SHP77 treated with DMSO at 0.1 percent for 48 hours (cell line): ENCODE measurements at places on chromosomes 1 and 21.
A peak's percentile ranks its signal among the peaks of the same experiment; 100 is the strongest.

GRCh38 chr1:204431310-204432184 lies 19.9 kb upstream of the PPP1R15B start:
- peak; percentile 19 for DNase-seq

- no peak for DNase-seq
These were observed 2.7 kb downstream of the SERPINC1 start for GRCh38 chr1:173914366-173914871.

GRCh38 chr21:41037936-41038335 lies 130.0 kb upstream of the BACE2 start:
- no peak for DNase-seq

- DNase-seq, result no peak
These were observed 191.2 kb downstream of the GRIK1 start for GRCh38 chr21:29748391-29749167.

DNA sequence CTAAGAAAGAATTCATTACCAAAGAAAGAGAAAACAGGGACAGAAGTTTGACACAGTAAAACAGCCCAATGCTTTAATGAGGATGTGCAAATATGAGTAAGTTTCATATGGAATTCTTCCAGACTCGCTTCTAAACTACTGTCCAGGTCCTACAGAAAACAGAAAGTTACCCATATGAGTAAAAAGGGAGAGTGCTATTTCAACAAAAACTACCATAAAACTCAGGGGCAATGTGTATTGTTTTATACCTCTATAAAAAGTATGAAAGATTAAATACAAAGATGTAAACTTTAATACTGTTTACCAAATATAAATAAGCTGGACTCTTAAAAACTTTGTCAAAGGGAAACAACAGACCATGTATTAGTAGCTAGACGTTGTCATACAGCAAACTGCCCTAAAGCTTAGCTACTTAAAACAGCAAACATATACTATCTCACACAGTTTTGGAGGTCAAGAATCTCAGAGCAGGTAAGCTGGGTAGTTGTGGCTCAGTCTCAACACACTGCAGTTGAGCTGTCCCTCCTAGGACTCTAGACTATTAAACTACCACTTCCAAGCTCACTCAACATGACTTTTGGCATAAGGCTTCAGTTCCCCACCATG lies 174.9 kb downstream of the COP1 start:
- no peak for DNase-seq

DNA sequence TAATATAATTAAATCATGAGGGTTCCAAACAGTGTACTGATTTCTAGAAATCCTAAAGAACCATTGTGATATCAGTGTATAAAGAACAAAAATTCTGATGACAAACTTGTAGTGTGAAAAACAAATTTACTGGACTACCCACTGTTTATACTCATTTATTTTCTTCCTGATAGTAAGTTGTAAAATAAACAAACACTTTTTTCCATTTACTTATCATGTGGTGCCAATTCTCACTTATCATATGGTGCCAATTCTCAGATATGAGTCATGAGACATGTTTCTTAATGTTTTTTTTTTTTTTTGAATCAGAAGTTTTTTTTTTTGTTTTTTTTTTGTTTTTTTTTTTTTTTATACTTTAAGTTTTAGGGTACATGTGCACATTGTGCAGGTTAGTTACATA lies 137.7 kb downstream of the LEPR start:
- DNase-seq, result no peak

GRCh38 chr1:121516234-121516967 lies 331.6 kb downstream of the SRGAP2C start:
- no peak for DNase-seq

DNA sequence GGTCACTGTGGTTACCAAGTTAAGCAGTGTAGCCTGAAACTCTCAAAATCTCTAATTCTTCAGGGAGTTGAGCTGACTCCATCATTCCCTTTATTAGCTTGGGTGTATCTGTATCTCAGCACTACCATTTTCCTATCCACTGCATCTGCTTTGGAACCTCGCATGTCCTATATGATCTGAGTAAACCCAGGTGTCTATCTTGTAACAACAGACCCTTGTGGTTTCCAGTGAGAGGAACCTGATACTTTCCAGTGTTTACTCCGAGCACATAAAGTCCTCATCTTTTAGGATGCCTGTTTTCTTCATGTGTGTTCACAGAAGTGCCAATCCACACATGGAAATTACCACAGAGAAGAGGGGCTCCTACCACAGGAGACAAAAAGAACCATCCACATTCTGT lies 650.4 kb downstream of the LMO4 start:
- no peak for DNase-seq

DNA sequence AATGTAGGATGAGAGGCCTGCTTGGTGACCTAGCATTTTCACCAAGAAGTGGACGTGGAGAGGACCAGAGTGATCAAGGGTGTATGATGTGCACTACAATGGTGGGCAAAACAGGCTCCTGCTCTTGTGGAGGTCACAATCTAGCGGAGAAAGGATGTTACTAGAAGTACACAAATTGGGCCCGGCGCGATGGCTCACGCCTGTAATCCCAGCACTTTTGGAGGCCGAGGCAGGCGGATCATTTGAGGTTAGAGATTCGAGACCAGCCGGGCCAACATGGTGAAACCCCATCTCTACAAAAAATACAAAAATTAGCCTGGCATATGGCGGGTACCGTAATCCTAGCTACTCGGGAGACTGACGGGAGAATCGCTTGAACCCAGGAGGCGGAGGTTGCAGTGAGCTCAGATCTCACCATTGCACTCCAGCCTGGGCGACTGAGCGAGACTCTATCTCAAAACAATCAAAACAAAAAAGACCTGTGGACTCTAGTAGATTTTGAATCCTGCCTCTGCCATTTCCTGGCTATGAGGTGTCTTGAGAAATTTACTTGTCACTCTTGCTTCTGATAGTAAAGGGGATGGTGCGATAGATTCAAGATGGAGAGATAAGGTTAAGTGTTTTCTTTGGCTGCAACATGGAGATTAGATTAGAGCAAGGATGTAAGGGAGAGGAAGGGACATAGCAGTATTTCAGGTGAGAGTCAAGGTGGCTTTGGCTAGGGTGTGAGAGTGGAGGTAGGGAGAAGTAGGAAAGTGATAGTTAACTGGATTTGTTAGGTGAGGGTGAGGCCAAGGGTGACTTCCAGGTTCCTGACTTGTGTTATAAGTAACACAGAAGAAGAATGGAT lies 7.1 kb downstream of the KLF18 start:
- DNase-seq, result no peak

- no peak for DNase-seq
These were observed 104.0 kb upstream of the OLIG2 start for GRCh38 chr21:32921632-32922230.

DNA sequence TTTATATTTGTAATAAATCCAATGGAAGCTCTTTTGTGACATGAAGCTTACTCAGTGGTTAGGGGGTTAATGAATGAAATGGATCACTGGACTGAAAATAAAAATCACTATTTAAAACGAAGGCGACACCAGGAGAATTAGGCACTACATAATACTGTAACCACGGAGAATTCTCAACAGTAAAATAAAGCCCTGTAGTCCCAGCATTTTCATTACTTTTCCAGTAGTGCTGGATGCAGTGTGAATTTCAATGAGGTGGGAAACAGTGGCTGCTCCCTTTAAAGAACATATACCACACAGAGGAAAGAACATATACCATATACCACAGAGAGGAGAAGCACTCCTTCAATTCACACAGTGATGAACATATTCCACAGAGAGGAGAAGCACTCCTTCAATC lies 275.0 kb downstream of the SMYD3 start:
- no peak for DNase-seq
